ENCODE measurements at places on chromosomes 1 and 21.

DNA sequence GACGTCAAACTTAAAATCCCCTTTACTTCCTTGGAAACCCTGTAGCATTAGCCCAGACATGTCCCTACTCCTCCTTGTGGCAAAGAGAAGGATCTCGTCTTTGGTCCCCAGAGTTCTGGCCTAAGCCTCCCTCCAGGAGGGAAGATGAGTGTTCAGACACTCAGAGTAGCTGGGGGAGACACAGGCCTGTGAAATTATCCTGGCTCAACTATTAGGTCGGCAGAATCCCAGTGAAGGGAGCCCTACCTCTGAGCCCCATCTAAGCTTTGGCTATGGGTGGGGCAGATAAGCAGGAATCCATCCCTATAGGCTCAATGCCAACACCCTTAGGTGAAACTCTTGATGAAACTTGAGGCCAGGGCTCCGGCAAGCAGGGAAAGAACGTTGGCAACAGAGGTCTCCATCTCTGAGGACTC, 1.7 kb upstream of the SFN start:
- DNase-seq = no peak

DNA sequence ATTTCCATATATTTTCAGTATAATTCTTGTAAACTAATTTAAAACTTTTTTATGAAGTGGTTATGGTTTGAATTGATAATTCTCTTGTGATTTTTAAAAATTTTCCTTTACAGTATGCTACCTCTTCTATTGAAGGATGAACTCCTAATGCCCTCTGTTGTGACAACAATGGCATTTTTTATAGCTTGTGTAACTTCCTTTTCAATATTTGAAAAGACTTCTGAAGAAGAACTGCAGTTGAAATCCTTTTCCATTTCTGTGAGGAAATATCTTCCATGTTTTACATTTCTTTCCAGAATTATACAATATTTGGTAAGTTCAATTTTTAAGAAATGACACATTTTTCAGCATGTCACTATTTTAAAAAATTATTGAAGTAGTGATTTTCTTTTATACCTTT, 61.4 kb downstream of the ALG6 start:
- no peak for DNase-seq

DNA sequence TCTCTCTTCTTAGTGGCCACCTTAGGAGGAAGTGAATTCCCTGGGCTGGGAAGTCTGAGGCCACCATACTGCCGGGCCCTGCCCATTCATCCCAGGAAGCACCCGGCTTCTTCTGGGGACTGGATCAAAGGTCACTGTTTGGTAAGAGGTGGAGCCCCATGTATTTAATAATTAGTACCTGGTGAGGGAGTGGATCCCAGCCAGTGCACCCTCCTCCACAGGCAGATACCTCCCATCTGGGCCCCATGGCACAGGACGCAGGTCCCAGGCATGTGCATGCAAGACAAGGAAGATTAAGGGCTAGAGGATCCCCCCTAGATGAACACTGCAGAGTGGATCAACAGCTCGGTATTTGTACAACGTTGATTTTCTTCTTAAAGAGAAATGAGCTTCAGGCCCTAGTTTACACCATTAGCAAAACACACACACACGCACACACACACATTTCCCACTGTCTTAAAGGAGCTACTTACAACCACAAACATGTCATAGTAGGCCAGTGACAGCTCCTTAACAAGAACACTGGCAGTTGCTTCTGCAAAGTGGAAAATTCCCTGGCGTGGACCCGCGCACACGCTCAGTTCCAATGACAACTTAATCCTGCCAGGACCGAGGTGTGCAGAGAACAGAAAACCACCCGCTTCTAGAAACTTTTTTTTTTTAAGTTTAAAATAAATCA, 90.7 kb downstream of the MRPL37 start:
- peak; percentile 66 for DNase-seq

DNA sequence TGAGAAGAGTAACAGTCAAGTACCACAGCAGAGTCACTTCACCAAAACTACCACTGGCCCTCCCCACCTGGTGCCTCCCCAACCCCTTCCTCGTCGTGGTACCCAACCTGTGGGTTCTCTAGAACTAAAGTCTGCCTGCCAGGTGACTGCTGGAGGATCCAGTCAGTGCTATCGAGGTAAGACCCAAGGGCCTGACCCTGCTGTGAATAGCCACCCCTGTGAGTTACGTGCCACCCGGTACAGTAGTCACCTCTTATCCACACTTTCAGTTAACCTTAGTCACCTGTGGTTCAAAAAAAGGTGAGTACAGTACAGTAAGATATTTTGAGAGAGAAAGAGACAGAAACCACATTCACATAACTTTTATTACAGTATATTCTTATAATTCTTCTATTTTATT, 16.5 kb downstream of the TTF2 start:
- no peak for DNase-seq

- peak; percentile 43 for DNase-seq
Measured at GRCh38 chr1:199292896-199293295, 654.1 kb downstream of the PTPRC start.

- no peak for DNase-seq
Measured at GRCh38 chr1:2152954-2153353, 41.6 kb downstream of the FAAP20 start.

- peak; percentile 88 for DNase-seq
Measured at GRCh38 chr1:205319081-205320018, 2.2 kb downstream of the NUAK2 start.

- DNase-seq = no peak
Measured at GRCh38 chr21:46604975-46605766, at the start of gene S100B. Gene S100B, minus strand, starts transcription at chr21:46605082. Its CDS starts 2,667 bp downstream, at chr21:46602415.

GRCh38 chr1:227945891-227946623, 1.7 kb downstream of the WNT9A start:
- DNase-seq = peak; percentile 55

DNA sequence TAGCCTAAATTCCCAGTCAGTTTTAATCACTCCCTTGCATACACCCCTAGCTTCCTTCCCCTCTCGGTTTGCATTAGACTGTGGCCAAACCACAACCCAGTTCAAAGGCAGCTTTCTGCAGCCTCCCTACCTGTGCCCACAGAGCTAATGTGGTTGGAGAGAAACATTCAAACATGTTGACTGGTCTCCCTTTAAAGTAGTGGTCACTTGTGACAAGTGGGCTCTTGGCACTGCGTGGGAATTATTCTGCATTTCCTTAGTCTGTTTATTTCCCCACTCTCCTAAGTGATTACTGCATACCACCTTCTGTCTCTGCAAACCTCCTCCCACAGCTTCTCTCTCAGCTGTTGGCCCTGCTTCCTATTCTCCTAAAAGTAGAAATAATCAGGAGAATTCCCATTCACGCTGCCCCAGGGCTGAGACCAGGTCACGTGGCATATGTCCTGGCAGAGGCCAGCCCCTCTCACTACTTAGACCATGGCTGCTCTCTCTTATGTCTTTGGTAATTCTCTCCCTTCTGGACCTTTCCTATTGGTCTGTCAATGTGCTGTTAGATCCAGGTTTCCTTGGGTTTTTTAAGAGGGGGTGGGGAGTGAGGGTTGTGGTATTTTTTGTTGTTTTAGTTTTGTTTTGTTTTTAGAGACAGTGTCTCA, 38.4 kb upstream of the CD101 start:
- no peak for DNase-seq

- no peak for DNase-seq
Measured at GRCh38 chr1:26160527-26161414, 1.9 kb downstream of the FAM110D start.

- no peak for DNase-seq
Measured at GRCh38 chr21:36450511-36450910, 29.4 kb downstream of the CLDN14 start.

- no peak for DNase-seq
Measured at GRCh38 chr1:97783751-97784150, 137.1 kb downstream of the DPYD start.

GRCh38 chr1:31782421-31783410, 18.6 kb upstream of the ADGRB2 start:
- no peak for DNase-seq

GRCh38 chr1:155145491-155145890, 5.2 kb upstream of the DPM3 start:
- DNase-seq = no peak

- DNase-seq = no peak
Measured at GRCh38 chr21:45898028-45898350, 83.6 kb upstream of the COL6A1 start.

GRCh38 chr1:228366866-228367741, 39.5 kb downstream of the TRIM11 start:
- DNase-seq = no peak

DNA sequence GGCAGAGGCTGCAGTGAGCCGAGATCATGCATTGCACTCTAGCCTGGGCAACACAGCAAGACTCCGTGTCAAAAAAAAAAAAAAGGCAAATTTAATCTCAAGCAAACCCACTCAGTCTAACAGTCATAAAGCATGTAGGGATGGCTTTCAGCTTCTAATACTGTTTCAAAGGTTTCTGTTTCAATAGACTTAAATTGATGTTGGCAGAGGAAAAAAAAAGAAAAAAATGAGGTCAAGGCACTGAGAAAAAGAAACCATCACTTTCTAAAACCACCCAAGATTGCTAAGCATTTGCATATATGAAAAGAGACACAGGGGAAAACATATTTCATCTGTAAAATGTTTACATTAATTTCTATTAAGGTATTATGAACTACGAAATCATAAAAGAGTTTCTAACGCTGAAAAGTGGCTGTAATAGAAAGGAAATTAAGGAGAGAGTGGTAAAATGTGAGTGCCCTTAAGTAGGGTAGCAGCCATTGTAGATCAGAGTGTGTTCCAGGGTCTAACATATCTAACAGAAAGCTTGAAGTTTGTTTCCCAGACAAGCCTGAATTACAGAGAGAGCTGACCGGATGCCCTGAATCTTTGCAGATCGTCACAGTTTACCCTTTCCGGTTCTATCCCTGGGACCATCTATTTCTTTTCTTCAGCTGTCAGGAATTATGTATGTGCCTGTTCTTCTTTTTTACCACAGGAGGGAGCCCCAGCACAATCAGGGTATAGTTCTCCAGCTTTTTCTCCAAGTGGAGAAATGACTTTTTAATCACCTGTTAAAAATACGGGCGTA, 70.0 kb downstream of the PLD5 start:
- peak; percentile 41 for DNase-seq

- DNase-seq = no peak
Measured at GRCh38 chr1:38444311-38444710, 397.7 kb upstream of the POU3F1 start.

- no peak for DNase-seq
Measured at GRCh38 chr21:42263591-42264131, 44.7 kb downstream of the ABCG1 start.

DNA sequence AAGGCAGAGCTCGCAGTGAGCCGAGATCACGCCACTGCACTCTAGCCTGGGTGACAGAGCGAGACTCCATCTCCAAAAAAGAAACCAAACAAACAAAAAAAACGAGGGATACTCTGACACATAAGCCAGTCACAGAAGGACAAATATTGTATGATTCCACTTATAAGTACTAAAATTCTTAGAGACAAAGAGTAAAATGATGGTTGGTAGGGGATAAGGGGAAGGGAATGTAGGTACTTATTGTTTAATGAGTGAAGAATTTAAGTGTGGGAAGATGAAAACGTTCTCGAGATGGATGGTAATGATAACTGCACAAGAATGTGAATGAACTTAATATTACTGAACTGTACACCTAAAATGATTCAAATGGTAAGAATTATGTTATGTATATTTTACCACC, 66.7 kb upstream of the GUCA2A start:
- DNase-seq = no peak

GRCh38 chr1:153985941-153986761, at the start of gene RAB13:
Gene RAB13, minus strand, starts transcription at chr1:153986339. Its CDS starts 103 bp downstream, at chr1:153986236.
- peak; percentile 75 for DNase-seq

DNA sequence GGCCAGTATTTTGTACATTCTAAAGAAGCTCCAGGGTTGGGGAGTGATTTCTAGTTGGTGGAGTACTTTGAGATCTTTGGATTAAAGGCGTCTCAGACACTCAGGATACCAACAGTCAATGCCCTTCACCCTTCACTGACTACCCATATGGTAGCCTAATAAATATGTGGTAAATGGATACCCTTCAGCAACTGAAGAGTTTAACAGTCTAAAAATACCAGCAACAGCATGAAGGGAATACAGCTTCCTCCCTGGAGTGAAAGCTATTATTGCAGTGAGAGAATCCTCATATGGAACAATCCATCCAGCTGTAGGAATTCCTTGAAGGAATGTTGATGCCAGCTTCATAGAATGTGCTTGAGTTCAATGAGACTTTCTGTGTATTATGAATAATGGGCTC, 26.8 kb downstream of the DNAJC11 start:
- no peak for DNase-seq

DNA sequence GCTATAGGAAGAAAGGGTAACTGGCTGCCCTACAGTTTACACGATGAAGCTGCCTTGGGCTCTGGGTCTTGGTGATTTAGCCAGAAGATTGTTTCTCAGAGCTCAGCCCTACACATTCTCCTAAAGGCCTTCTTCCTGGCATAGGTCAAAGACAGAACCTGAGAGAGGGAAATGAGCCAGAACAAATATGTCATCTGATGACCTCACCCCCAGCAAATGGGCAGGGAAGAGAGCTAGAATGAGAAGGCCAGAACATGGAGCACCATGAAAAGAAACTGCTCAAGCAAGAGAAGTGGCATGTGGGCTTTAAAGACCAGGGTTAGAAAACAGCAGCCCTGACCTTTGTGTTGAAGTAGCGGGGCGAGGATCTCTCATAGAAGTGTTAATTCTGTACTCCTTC, 5.5 kb upstream of the ILDR2 start:
- DNase-seq = peak; percentile 70

DNA sequence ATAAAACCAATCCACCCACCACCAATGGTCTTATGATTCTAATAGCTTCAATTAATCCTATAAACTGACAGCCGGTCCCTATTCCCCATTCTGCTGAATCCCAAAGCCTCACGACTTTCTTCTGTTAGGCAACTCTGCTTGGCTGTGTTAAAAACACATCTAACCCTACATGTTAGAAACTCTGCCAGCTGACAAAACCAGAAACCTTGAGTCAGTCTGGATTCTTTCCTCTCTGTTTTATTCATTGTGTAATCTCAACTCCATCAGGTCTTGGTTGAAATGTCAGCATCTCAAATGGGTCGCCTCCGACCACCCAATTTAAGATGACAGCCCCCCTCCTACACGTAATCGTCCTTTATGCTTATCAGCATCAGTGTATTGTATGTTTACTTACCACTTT, 312.1 kb downstream of the DISC1 start:
- DNase-seq = no peak

DNA sequence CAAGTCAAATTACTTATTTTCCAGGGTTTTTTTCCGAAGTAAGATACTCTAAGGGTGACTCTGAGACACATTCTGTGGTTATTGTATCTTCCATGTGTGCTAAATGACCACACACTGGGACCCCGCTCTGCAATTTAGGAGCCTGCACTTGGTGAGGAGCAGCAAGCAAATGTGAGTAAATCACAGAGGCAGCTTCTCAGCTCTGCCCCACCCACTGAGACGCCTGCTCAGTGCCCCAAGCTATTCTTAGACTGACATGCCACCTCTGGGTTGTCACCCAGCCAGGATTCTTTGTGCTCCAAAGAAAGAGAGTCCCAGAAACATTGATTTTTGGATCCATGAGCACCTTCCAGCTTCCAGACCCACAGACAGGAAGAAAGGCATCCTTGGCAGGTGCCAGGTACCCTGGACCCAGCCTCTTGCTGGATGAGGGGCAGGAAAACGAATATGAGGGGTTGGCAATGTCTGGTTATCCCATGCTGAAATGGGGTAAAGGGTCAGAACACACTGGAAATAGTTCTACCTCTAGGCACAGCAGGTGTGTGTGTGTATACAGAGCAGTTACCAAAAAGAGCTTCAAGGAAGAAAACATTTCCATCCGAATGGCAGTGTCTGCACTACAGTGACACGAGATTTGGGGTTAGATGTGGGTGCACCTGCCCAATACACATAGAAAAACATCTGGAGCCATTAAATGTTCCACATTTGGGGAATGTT, 41.2 kb downstream of the TNR start:
- DNase-seq = no peak

- DNase-seq = no peak
Measured at GRCh38 chr1:156705918-156706656, 704 bp upstream of the CRABP2 start.
